Right cardiac atrium (tissue), 5 donors: ENCODE measurements at places on chromosomes 6 and 20. TPM values are rescaled to one million over a fixed set of nuclear protein-coding genes. Genes with fewer than 3 reads are reported as not detected.

GRCh38 chr6:20286968-20287565 is 74.8 kb upstream of the MBOAT1 start:
- no peak for DNase-seq

- no peak for DNase-seq
Observed at GRCh38 chr6:170186941-170187668, 103.8 kb downstream of the DLL1 start.

- DNase-seq, result no peak
Observed at GRCh38 chr20:33229843-33230242, 6.0 kb upstream of the BPIFA1 start.

- no peak for DNase-seq
Observed at GRCh38 chr20:21273755-21274386, 29.3 kb upstream of the XRN2 start.

GRCh38 chr6:156185113-156185512 is 592.1 kb upstream of the ARID1B start:
- no peak for DNase-seq

DNA sequence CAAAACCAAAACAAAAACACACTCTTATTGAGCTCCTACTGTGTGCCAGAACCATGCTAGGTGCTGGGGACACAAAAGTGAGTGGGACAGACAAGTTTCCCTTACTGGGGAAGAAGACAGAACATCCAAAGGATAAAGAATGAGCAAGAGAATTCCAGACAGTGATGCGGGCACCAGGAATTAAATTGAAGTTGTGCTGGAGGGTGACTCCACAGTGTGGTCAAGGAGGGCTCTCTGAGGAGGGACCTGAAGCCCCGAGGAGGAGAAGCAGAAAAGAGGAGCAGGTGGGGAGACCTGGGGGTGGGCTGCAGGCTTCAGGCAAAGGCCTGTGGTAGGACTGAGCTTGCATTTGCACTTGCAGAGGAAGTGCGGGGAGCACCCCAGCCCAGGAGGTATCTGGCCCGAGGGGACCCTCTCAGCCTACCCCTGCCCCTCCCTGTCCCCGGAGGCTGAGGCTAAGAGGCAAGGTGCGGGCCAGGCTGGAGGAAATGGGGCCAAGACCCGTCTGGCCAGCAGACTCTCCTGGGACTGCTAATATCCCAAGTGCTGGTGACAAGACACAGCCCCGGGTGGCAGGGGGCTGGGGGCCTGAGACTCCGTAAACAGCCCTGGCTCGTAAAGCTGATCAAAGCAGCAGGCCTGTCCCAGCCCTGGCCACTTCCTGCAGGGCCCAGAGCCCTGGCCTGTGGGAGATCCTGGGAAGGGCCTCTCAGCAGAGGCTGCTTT is 57.1 kb downstream of the SNAI1 start:
- no peak for DNase-seq

DNA sequence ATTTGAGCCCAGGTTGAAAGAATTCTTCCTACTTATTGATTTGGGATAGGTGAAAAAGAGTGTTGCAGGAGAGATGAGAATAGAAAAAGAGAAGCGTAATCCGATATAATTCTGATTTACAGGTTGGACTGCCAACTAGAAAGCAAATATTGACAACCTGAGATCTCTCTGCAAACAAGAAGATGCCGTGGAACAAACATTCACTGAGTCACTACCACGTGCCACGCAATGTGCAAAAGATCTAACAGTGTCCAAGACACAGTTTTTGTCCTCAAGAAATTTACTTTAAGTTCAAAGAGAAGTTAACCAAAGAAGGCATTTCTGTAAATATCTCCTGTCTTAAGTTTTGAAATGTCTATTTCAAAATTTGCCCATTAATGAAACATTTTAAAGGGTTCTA is 578.0 kb upstream of the ARID1B start:
- no peak for DNase-seq

DNA sequence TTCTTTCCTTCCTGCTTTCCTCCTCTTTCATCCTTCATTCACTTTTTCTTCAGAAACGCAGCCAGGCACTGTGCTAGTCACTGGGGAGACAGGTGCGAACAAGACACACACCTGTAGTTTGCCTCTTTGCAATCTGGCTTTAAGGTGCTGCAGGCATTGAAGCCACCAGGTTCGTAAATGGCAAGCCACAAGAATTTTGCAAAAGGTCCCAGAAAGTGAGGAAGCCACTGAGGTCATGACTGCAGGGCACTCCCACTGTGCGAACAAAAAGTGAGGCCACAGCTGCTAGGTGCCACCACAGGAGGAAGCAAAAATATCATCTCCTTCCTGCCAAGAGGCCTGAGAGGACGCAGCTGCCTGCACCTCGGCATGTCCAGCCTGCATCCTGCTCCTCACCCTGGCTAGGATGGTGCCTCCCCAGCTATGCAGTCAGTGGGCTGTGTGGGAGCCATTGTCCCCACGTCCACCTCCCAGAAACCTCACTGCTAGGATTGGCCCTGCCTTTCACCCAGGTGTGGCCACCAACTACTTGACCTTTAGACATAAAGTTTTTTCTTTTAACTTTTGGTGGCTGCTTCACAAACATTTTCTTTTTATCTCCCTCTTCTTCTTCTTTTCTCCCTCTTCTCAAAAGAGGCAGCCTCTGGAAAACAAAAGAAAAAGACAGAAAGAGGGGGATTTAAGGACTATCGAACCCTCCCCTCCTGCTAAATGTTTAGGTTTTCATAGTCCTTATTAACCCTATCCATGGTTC is 230.8 kb downstream of the BCAS1 start:
- DNase-seq, result peak; percentile 55

GRCh38 chr6:140156131-140156530 is 781.7 kb upstream of the CITED2 start:
- no peak for DNase-seq

- no peak for DNase-seq
Observed at GRCh38 chr20:62412194-62413024, 5.3 kb upstream of the CABLES2 start.

- DNase-seq, result no peak
Observed at GRCh38 chr6:118789419-118789818, 104.5 kb upstream of the ASF1A start.

DNA sequence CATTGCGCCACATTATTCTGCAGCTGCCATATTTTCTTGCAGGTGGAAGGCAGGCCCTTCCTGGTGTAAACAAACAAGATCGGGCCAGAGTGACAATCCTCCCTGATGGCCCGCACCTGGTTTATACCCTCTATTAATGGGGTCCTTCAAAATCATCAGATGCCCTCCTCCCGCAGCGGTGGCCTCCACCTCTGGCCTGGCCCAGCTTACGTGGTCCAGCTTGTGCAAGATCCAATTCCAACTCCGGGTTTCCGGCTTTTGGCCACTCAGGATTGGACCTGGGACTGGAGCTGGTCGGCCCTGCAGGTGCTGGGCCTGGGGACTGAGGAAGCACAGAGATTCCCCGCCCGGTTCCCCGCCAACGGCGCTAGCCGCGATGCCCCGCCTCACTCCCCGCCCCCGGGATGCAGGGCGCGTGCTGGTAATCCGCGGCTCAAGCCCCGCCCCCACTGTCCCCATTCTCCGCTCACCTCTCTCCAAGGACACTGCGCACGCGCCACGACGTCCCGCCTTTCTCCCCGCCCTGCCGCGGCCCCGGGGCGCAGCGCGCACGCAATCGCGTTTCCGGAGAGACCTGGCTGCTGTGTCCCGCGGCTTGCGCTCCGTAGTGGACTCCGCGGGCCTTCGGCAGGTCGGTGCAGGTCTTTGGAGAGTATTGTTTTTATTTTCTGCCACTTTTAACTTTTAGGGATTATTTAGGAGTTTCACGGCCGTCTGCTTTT is at the start of gene TMEM14B:
Gene TMEM14B, plus strand, starts transcription at position 555 of the 722 bp plus-strand sequence. CDS start 1,441 bp downstream, outside the sequence.
- DNase-seq, result peak; percentile 100

DNA sequence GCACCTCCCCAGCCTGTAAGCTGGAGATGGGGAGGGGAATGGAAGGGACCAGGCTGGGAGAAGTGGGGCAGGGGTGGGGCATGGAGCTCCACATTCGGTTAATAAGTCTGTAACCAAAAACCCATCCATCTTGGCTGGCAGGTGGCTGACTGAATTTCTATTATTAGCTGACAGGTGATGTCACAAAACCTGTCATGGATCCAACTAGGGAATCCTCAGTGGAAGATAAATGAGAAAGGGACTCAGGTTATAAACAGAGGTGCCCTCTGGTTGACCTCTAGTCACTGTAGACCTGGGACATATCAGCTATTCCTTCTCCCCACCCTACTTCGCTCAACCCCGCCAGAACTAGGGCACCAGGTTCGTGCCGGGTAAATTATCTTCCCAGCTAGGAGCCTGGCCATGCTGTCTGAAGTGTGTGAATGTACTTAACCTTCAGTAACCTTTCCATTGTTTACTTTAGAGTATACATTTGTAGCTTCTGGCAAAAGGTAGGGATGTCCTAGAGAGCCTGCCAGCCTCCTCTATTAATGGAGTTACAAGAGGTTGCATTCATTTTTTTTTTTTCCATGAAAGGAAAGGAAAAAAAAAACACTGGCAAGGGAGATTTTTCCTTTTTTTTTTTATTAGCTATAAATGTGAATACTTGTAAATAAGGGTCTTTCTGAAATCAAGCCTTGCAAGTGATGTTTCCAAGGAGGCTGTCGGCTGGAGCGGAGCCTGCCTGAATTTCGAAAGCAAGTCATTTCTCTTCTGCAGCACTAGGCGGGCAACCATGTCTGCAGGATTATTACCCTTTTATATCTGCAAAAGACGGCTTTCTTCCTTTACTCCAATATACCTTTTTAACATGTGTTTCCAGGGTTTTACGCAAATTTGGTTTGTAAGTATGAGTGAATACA is 135.9 kb downstream of the TMEM242 start:
- DNase-seq, result no peak

- DNase-seq, result no peak
Observed at GRCh38 chr20:46563860-46564221, 13.4 kb upstream of the OCSTAMP start.

BCAS1 gene
- total RNA-seq, result not detected

SAPCD1 gene
- 0.50 TPM for total RNA-seq

HEY2 gene
- 6.0 TPM for total RNA-seq

HUS1B gene
- not detected for total RNA-seq

DEFB127 gene
- not detected for total RNA-seq

STMND1 gene
- not detected for total RNA-seq
